ENCODE measurements at places on chromosomes 5 and 9. TPM values are rescaled to one million over a fixed set of nuclear protein-coding genes. Genes with fewer than 3 reads are reported as not detected.
A peak's percentile ranks its signal among the peaks of the same experiment; 100 is the strongest.

ASB6 gene
- total RNA-seq: 18.0 TPM

LHX3 gene
- total RNA-seq: not detected

MAML1 gene
- total RNA-seq: 23.8 TPM

DNA sequence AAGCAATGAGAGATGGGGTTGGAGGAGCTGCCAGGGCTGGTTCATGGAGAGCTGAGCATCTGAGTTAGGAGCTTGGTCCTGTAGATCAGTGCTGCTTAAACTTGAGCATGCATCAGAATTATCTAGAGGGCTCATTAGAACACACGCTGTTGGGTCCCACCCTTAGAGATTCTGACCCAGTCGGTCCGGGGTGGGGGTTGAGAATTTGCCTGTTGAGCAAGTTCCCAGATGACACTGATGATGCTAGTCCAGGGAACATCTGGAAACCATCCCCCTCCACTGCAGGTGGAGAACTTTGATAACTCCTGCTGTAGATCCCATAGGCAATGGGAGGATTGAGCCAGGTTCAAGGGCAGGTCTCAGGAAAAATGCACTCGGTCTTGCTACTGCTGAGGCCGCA is 158.0 kb upstream of the KLF4 start:
- H3K27me3 ChIP-seq: no peaks in the 10 kb centered on the region
- no peak overlapping the region for H3K27ac ChIP-seq
- DNase-seq: no peak
- H3K4me3 ChIP-seq: no peak overlapping the region

DNA sequence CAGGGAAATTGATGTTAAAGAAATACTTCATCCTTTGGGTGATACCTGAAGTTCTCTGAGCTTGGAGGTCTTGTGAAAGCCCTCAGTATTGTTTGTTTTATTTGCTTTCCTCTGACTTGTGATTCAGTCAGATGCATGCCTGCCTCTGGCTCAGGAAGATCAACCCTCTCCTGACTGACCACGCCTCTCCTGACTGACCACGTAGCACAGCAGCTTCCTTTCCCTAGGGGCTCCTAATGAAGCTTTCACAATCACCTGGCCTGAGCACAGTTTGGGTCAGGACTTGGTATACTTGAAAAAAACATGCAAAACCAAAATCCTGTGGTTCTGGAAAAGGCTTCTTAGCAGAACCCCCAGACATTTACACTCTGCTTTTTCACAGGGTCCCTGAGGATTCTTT is 3.8 kb downstream of the TGFBI start:
- no peaks in the 10 kb centered on the region for H3K27me3 ChIP-seq
- H3K4me3 ChIP-seq: no peak overlapping the region
- H3K4me1 ChIP-seq: peaks cover 18% of the 10 kb centered on the region
- DNase-seq: no peak

DNA sequence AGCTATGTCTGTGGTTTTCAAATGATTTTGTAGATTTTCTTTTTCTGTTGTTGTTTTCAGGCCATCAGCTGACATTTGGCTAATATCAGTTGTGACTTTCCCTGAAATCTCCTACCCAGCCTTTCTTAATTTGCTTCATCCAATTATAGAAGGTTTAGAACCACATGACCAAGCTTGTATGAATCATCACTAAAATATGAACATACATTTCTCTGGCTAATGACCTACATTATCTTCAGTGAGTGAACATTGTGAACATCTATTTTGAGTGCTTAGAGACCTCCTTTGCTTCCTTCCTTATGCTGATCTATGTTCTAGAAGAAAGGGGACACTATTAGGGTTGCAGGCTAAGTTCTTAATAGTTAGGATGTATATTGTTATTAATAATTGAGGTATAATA is 532.5 kb downstream of the RAB3C start:
- DNase-seq: no peak
- no peaks in the 10 kb centered on the region for H3K27me3 ChIP-seq
- H3K4me3 ChIP-seq: no peak overlapping the region

DNA sequence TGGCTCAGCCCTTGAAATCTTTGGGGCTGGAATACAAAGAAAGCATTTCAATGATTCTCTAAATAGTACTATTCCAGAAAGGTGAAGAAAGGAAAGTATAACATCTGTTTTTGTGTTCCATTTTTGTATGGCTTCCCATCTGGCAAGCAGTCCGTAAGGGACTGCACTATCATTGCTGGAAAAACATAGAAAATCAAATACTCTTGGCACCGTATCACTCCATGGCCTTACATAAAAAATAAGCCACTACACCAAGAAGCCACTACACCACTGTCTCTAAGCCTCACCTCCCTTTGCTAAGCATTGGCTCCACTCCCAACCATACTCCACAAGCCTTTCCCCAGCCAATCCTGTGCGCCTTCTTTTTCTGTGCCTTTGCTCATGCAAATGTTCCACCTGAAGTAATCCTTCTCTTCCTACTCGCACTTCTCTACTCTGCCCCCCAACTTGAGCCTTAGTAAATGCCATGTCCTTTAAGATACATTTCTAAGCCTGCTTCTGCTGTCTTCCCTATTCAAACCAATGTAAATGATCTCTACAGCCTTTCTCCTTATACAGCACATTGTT is 454.6 kb upstream of the TUSC1 start:
- no peaks in the 10 kb centered on the region for H3K4me1 ChIP-seq
- no peaks in the 10 kb centered on the region for H3K27me3 ChIP-seq
- no peak for DNase-seq
- no peak overlapping the region for H3K4me3 ChIP-seq
- H3K36me3 ChIP-seq: no peaks in the 10 kb centered on the region
- H3K27ac ChIP-seq: no peak overlapping the region

PLCXD3 gene
- 2.4 TPM for total RNA-seq

MYOT gene
- total RNA-seq: 0.52 TPM

DNA sequence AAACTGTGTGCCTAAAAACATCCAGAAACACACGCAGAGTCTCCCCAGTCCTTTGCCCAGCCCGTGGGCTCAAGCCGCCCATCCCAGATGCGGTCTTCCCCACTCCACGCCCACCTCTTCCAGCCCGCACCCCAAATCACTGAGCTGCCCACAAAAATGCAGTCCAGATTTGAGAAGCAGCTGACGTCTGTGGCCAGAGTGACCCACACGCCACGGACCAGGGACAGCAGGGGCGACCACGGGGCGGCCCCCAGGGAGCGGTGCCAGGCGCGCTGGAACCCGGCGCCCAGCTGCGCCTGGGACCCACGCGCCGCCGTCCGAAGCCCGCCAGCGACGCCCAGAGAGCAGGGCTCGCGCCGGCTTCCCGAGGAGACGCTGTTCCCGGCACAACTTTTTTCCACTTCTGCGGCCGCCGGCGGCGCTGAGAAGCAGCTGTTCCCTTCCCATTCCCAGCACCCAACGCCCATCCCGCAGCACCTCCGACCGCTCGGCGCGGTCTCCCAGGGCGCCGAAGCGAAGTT is 674 bp downstream of the LHFPL2 start:
- peak overlapping the region; percentile 62 for H3K4me3 ChIP-seq
- H3K27ac ChIP-seq: peak overlapping the region; percentile 84
- no peaks in the 10 kb centered on the region for H3K27me3 ChIP-seq
- DNase-seq: peak; percentile 48
- H3K4me1 ChIP-seq: peaks cover 8% of the 10 kb centered on the region
- H3K36me3 ChIP-seq: no peaks in the 10 kb centered on the region

GRCh38 chr5:135710045-135710675 is 124.3 kb upstream of the SLC25A48 start:
- no peaks in the 10 kb centered on the region for H3K36me3 ChIP-seq
- H3K27me3 ChIP-seq: no peaks in the 10 kb centered on the region
- no peak overlapping the region for H3K4me3 ChIP-seq
- no peak for DNase-seq
- H3K27ac ChIP-seq: no peak overlapping the region
- no peaks in the 10 kb centered on the region for H3K4me1 ChIP-seq

- no peaks in the 10 kb centered on the region for H3K36me3 ChIP-seq
- no peaks in the 10 kb centered on the region for H3K27me3 ChIP-seq
- no peak overlapping the region for H3K4me3 ChIP-seq
- H3K27ac ChIP-seq: no peak overlapping the region
These were observed 77.6 kb downstream of the PCDH1 start for GRCh38 chr5:141800617-141801016.

DNA sequence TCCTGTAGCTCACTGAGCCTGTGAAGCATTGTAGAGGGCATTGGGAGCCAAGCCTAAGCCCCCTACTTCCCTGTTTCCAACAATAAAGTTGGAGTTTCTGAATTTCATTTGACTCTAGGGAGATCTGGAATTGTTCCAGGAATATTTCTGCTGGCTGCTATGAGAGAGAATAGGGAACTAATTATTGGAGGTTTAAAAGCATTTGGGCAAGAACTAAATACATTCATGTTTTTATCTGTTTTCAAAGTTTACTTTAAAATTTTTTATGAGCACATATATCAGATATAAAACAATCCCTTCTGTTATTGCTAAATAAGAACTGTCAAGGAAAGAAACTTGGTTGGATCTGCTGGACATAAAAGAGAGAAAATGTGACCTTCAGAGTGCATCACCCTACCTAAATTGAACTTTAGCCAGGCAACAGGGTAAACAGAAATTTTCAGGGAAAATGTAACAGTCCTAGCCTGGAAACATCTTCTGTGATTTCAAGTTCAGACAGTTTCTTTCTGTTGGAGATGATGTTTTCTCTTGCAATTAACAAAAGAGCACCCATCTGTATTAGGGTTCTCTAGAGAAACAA is 19.3 kb upstream of the LECT2 start:
- no peaks in the 10 kb centered on the region for H3K36me3 ChIP-seq
- DNase-seq: peak; percentile 64
- H3K4me3 ChIP-seq: no peak overlapping the region
- no peak overlapping the region for H3K27ac ChIP-seq
- H3K4me1 ChIP-seq: peaks cover 10% of the 10 kb centered on the region
- H3K27me3 ChIP-seq: peaks cover 25% of the 10 kb centered on the region

SKP1 gene
- total RNA-seq: 259 TPM

GRCh38 chr5:146173597-146173996 is 8.9 kb downstream of the LARS1 start:
- H3K27me3 ChIP-seq: no peaks in the 10 kb centered on the region
- H3K4me3 ChIP-seq: no peak overlapping the region
- H3K27ac ChIP-seq: no peak overlapping the region
- peaks cover 69% of the 10 kb centered on the region for H3K36me3 ChIP-seq

- no peak overlapping the region for H3K4me3 ChIP-seq
- no peaks in the 10 kb centered on the region for H3K27me3 ChIP-seq
- H3K27ac ChIP-seq: no peak overlapping the region
- H3K4me1 ChIP-seq: no peaks in the 10 kb centered on the region
These were observed 622.3 kb upstream of the PTPRD start for GRCh38 chr9:11235061-11235460.

DNA sequence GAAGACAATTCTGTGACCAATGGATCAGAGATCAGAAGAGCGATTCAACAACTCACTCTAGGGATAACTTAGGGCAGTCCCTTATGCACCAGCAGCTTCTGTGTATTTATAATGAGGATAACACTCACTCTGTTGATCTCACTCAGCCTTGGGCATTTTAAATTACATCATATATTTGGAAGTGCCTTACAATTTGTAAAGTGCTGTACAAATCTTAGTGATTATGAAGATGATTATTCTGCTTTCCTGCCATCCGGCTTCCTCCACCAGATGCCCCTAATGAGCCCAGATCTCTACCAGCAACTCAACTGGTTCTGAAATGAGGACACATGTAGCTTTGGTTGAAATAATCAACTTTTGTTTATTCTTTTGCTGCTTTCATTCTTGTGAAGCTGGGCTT is 105.3 kb downstream of the PCSK1 start:
- no peak for DNase-seq
- H3K4me3 ChIP-seq: no peak overlapping the region
- peaks cover 9% of the 10 kb centered on the region for H3K4me1 ChIP-seq
- no peak overlapping the region for H3K27ac ChIP-seq

- peak overlapping the region; percentile 86 for H3K27ac ChIP-seq
- H3K4me3 ChIP-seq: peak overlapping the region; percentile 94
- peaks cover 43% of the 10 kb centered on the region for H3K36me3 ChIP-seq
These were observed 484 bp downstream of the GFM2 start for GRCh38 chr5:74766418-74766848.

SLC36A3 gene
- total RNA-seq: not detected

DNA sequence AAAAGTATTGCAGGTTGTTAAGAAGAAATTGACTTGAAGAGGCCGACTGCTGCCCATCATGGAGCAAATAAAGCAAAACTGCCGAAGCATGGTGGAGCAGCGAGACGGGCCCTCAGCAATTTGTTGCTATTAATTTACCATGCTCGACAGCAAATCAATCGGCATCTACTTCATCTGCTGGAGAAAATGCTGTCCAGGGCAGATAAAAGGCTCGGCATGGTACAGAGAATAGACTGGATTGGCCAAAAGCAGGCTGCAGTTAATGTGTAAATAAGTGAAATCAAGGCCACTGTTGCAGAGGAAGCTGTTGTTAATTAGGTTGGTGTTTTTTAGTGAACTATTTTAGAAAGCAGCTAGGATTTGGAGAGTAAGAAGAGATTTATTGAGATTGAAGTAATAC is 8.3 kb downstream of the TLE4 start:
- peaks cover 96% of the 10 kb centered on the region for H3K4me1 ChIP-seq
- no peak overlapping the region for H3K27ac ChIP-seq
- H3K4me3 ChIP-seq: no peak overlapping the region
- no peak for DNase-seq

TOPORS gene
- 15.1 TPM for total RNA-seq

PIGO gene
- 30.7 TPM for total RNA-seq

- H3K27ac ChIP-seq: no peak overlapping the region
- H3K27me3 ChIP-seq: no peaks in the 10 kb centered on the region
- peaks cover 10% of the 10 kb centered on the region for H3K4me1 ChIP-seq
These were observed 44.9 kb upstream of the MAST4 start for GRCh38 chr5:66551338-66551737.

- H3K27me3 ChIP-seq: no peaks in the 10 kb centered on the region
- H3K27ac ChIP-seq: no peak overlapping the region
- peak; percentile 34 for DNase-seq
- no peak overlapping the region for H3K4me3 ChIP-seq
- no peaks in the 10 kb centered on the region for H3K36me3 ChIP-seq
- no peaks in the 10 kb centered on the region for H3K4me1 ChIP-seq
These were observed 128.5 kb downstream of the CHSY3 start for GRCh38 chr5:130032807-130033206.

SPRY4 gene
- total RNA-seq: 28.9 TPM

LCN15 gene
- total RNA-seq: not detected

DNA sequence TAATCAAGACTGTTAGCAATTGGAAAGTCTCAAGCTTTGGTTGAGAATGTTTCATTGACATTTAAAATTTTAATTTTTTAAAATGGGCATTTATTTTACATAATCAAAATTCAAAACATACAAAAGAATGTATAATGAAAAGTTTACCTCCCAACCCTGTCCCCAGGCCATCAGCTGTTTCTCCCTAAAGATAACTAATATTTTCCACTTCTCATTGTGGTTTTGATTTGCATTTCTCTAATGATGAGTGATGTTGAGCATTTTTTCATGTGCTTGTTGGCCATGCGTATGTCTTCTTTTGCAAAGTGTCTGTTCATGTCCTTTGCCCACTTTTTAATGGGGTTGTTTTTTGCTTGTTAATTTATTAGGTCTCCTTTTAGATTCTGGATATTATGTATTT is 11.4 kb upstream of the MACIR start:
- H3K27ac ChIP-seq: no peak overlapping the region
- H3K27me3 ChIP-seq: no peaks in the 10 kb centered on the region
- no peaks in the 10 kb centered on the region for H3K4me1 ChIP-seq

All from left lung (tissue), 14 donors.